Activated CD4-positive, alpha-beta T cell treated with anti-CD3 and anti-CD28 coated beads, Interleukin-2, amount 10 ng/mL, durations not matched to agents 7 days and 5 days (primary cell): ENCODE measurements at places on chromosomes 11 and 22. TPM values are rescaled to one million over a fixed set of nuclear protein-coding genes. Genes with fewer than 3 reads are reported as not detected.
A peak's percentile ranks its signal among the peaks of the same experiment; 100 is the strongest.

TMEM191C gene
- total RNA-seq: 2.0 TPM

TMEM134 gene
- 42.2 TPM for total RNA-seq

ASCL2 gene
- 0.31 TPM for total RNA-seq

LDHAL6A gene
- not detected for total RNA-seq

MYO7A gene
- total RNA-seq: 0.15 TPM

NOL12 gene
- total RNA-seq: 57.7 TPM

SLC22A8 gene
- total RNA-seq: not detected

TMEM109 gene
- 114 TPM for total RNA-seq

PVALB gene
- total RNA-seq: not detected

GTSE1 gene
- 103 TPM for total RNA-seq

- DNase-seq: peak; percentile 88
- peaks cover 11% of the 10 kb centered on the region for H3K36me3 ChIP-seq
- H3K27ac ChIP-seq: peak overlapping the region; percentile 84
- peaks cover 5% of the 10 kb centered on the region for H3K27me3 ChIP-seq
- peak overlapping the region; percentile 17 for H3K4me3 ChIP-seq
- peaks cover 73% of the 10 kb centered on the region for H3K4me1 ChIP-seq
These were observed 12.9 kb upstream of the SYTL2 start for GRCh38 chr11:85823816-85824215.

DNA sequence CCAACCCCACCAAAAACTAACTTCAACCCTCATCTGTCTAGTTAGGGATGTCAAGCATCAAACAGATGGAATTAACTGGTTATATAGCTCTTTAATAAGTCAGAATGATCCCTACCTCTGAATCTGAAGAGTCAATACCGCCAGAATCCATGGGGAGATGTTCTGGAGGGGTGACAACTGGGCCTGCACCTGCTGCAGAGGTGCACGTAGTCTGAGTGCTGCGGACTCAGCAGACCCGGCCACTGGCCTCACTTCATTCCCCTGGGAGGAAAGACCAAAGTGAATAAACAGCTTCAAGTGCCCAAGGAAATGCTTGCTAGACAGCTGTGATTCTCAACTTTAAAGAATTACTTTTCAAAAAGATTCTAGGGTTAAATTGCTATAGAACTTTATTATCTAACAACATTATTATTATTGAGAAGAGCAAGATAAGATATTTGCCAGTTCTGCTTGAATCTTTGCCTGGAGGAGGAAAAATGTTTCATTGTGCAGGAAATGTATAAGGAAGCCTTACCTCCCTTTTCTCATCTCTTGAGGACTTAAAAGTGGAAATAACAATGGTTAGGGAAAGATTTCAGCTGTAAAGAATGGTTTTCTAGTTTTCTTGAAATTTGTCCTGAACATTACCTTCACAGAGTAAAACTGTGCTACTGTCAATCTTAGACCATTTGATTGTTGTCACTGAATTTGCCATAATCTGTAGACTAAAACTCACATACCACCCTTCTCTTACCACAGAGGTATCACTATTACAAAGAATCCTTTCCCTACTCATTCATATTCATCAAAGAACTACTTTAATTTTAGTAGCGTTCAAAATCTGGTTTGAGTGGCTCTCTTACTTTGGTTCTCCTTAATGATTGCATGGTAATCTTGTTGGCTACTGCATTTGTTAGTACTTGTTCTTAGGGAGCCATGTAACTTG lies 4.2 kb downstream of the XBP1 start:
- H3K4me3 ChIP-seq: peak overlapping the region; percentile 51
- no peaks in the 10 kb centered on the region for H3K27me3 ChIP-seq
- DNase-seq: no peak
- peaks cover 72% of the 10 kb centered on the region for H3K36me3 ChIP-seq

DNA sequence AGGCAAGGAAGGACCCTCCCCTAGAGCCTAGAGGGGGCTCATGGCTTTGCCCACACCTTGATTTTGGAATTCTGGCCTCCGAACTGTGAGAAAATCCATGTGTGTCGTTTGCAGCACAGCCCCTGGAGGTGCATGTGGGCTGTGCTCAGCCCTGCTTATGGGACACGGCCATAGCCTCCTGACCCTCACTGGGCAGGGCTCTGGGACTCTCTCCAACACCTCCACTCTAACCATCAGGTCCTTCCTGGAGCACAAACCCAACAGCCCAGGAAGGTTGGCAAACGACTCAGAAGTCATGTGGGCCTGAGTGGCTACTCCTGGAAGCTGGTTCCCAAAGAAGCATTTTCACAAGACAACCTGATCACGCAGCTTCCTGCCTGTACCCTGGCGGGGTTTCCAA lies 144.1 kb downstream of the CTTN start:
- H3K27me3 ChIP-seq: no peaks in the 10 kb centered on the region
- DNase-seq: no peak
- H3K36me3 ChIP-seq: no peaks in the 10 kb centered on the region

- no peaks in the 10 kb centered on the region for H3K4me1 ChIP-seq
- H3K4me3 ChIP-seq: no peak overlapping the region
- DNase-seq: no peak
- H3K27ac ChIP-seq: no peak overlapping the region
- no peaks in the 10 kb centered on the region for H3K36me3 ChIP-seq
These were observed 231.5 kb downstream of the MIAT start for GRCh38 chr22:26888887-26889286.

DNA sequence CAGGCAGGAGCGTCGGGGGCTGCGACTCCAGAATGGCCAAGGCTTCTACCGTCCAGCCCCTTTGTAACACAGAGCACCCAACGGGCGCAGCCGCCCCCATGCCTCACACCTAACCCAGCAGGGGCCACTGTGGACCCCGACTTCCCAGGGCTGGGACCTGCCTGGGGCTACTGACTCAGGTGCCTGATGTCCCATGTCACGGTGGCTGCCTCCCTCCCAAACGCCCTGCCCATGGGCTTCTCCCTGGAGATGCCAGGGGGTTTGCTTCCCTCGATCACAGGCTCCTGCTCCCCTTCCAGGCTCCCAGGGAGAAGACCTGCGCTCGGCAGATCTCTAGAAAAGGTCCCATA lies 84.0 kb downstream of the MYEOV start:
- DNase-seq: no peak
- no peaks in the 10 kb centered on the region for H3K4me1 ChIP-seq
- no peaks in the 10 kb centered on the region for H3K36me3 ChIP-seq
- H3K4me3 ChIP-seq: no peak overlapping the region

GRCh38 chr11:100715165-100715761 lies 28.2 kb downstream of the ARHGAP42 start:
- no peaks in the 10 kb centered on the region for H3K27me3 ChIP-seq
- DNase-seq: no peak

DNA sequence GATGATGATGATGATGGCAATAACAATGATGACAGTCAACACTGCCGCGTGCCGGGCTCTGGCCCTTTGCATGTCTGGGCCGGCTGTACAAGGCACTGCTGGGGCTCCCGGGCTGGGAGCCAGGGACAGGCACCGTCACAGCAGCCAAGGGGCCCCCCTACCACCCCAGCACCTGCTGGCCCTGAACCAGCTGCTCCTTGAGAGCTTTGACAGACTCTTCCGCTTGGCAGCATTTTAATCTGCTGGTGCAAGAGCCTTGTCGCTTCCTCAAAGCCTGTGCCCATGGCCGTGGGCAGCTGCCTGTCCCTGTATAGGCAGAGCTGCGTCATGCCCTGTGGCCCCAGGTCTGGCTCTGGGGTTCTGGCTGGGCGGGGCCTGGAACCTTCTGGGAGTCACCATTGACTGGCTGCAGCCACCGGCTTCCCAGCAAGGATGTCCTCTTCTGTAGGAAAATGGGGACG lies 12.9 kb upstream of the MUC6 start:
- H3K27me3 ChIP-seq: peaks cover 2% of the 10 kb centered on the region
- H3K4me3 ChIP-seq: no peak overlapping the region
- H3K36me3 ChIP-seq: no peaks in the 10 kb centered on the region
- DNase-seq: no peak
- no peak overlapping the region for H3K27ac ChIP-seq

GRCh38 chr11:75219869-75220268 lies 20.7 kb upstream of the TPBGL start:
- H3K4me1 ChIP-seq: no peaks in the 10 kb centered on the region
- no peak for DNase-seq
- peaks cover 18% of the 10 kb centered on the region for H3K27me3 ChIP-seq
- no peaks in the 10 kb centered on the region for H3K36me3 ChIP-seq
- no peak overlapping the region for H3K4me3 ChIP-seq
- no peak overlapping the region for H3K27ac ChIP-seq

DNA sequence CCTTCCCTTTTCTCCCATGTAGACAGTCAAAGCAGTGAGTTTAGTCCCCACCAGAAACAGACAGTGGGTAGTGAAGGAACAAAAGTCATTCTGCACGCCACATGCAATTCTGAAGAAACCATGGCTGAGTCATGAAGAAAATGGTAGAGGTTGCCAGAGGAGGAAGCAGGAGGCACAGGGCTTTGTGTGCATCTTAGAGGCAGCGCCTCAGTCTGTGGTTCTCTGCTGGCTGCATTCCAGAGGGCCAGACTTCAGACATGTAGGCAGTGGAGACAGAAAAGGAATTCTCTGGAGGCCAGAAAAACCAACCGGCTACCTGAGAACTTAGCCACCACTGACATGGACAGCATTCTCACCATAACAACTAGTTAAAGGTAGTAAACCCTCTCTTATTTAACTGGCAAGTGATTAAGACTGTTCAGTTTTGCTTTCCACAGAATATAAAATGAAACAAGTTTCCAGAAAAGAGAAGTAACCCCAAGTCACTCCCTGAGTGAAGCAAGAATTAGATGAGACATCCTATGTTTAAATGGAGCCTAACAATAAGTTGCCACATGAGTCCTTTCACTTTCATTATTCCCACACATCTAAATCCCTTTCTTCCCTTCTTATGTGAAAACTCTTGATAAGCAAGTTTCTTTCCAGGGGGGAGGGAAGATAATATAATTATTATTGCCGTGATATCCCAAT lies 556.1 kb downstream of the SOX6 start:
- H3K36me3 ChIP-seq: no peaks in the 10 kb centered on the region
- H3K4me1 ChIP-seq: no peaks in the 10 kb centered on the region
- H3K27ac ChIP-seq: no peak overlapping the region
- peaks cover 2% of the 10 kb centered on the region for H3K27me3 ChIP-seq
- no peak for DNase-seq

DNA sequence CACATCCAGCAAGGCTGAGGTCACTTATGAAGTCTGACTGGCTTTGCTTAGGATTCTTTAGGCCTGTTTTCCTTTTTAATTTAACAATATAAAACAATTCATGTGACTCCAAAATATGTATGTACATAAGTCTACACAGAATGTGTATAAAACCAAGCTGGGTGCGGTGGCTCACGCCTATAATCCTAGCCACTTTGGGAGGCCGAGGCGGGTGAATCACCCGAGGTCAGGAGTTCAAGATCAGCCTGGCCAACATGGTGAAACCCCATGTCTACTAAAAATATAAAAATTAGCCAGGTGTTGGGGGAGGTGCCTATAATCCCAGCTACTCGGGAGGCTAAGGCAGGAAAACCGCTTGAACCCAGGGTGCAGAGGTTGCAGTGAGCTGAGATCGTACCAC lies 83.1 kb downstream of the SHANK2 start:
- no peak for DNase-seq
- no peak overlapping the region for H3K27ac ChIP-seq
- no peak overlapping the region for H3K4me3 ChIP-seq
- no peaks in the 10 kb centered on the region for H3K4me1 ChIP-seq
- no peaks in the 10 kb centered on the region for H3K36me3 ChIP-seq
- H3K27me3 ChIP-seq: no peaks in the 10 kb centered on the region

- peak overlapping the region; percentile 57 for H3K27ac ChIP-seq
- H3K27me3 ChIP-seq: peaks cover 8% of the 10 kb centered on the region
- peaks cover 45% of the 10 kb centered on the region for H3K4me1 ChIP-seq
- peak overlapping the region; percentile 62 for H3K4me3 ChIP-seq
These were observed 3.1 kb upstream of the ADORA2A start for GRCh38 chr22:24424001-24424900.

DNA sequence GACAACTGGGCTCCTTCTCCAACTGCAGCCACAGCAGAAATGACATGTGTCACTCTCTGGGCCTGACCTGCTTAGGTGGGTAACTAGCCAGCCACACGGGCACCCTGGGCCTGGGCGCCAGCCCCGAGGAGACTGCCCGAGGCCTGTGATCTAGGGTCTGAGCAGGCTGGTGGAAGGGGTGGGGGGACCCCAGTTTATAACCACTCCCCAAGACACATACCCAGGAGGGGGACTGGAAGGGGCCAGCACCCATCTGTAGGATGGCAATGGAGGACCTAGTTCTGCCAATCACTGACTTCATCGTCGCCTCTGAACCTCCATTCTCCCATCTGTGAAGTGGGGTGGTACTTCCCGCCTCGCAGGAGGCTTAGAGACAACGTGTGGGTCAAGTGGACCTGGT lies 16.1 kb downstream of the CD5 start:
- H3K4me3 ChIP-seq: no peak overlapping the region
- no peaks in the 10 kb centered on the region for H3K27me3 ChIP-seq
- DNase-seq: no peak
- H3K36me3 ChIP-seq: peaks cover 89% of the 10 kb centered on the region
- peaks cover 84% of the 10 kb centered on the region for H3K4me1 ChIP-seq
- H3K27ac ChIP-seq: peak overlapping the region; percentile 78

GRCh38 chr11:15673408-15673831 lies 558.7 kb downstream of the INSC start:
- no peak overlapping the region for H3K27ac ChIP-seq
- DNase-seq: no peak
- no peak overlapping the region for H3K4me3 ChIP-seq
- no peaks in the 10 kb centered on the region for H3K36me3 ChIP-seq
- no peaks in the 10 kb centered on the region for H3K27me3 ChIP-seq

GRCh38 chr22:44543362-44543761 lies 45.3 kb upstream of the RTL6 start:
- H3K4me3 ChIP-seq: no peak overlapping the region
- no peaks in the 10 kb centered on the region for H3K4me1 ChIP-seq
- DNase-seq: no peak
- H3K36me3 ChIP-seq: no peaks in the 10 kb centered on the region

- H3K4me1 ChIP-seq: no peaks in the 10 kb centered on the region
- H3K4me3 ChIP-seq: no peak overlapping the region
- H3K27ac ChIP-seq: no peak overlapping the region
These were observed 185.2 kb downstream of the BCR start for GRCh38 chr22:23365524-23365923.

DNA sequence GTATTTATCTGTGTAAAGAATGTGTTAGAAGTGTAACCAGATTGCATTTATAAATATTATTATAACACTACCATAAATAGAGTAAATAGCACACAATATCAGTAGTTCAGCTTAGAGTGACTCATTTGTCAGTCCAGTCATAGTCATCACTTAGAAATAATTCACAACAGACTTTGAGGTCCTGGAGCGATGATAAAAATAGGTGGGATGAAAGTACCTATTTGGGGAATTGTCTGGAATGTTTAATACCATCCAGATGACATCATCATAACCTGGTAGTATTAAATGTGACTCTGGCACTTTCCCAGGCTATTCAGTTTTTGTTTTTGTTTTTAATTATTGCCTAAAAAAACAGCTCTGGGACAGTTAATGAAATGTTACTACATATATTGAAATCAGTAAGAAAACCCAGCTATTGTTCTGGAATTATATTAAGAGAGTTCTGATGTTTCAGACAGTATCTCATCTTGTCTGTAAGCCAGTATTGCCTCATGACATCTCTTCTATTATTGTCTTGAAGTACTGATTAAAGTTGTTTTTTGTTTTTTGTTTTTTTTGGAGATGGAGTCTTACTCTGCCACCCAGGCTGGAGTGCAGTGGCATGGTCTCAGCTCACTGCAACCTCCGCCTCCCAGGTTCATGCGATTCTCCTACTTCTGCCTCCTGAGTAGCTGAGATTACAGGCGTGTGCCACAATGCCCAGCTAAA lies 74.8 kb downstream of the SIK2 start:
- H3K27me3 ChIP-seq: no peaks in the 10 kb centered on the region
- no peak for DNase-seq
- H3K4me3 ChIP-seq: no peak overlapping the region
- H3K36me3 ChIP-seq: peaks cover 11% of the 10 kb centered on the region
- H3K27ac ChIP-seq: no peak overlapping the region

GRCh38 chr22:29081517-29082236 lies 8.8 kb downstream of the KREMEN1 start:
- no peak overlapping the region for H3K4me3 ChIP-seq
- H3K4me1 ChIP-seq: no peaks in the 10 kb centered on the region
- H3K27me3 ChIP-seq: peaks cover 32% of the 10 kb centered on the region
